IMR-90 (cell line): ENCODE measurements at places on chromosomes 6 and 20.
A peak's percentile ranks its signal among the peaks of the same experiment; 100 is the strongest.

- no peak for DNase-seq
These were observed 30.8 kb downstream of the KIF16B start for GRCh38 chr20:16542477-16542876.

GRCh38 chr6:115909923-115910546 lies 150.7 kb downstream of the FRK start:
- DNase-seq: no peak

- DNase-seq: no peak
These were observed 96.7 kb upstream of the PMEPA1 start for GRCh38 chr20:57806476-57806875.

- DNase-seq: no peak
These were observed 21.4 kb upstream of the SCUBE3 start for GRCh38 chr6:35192301-35192860.

GRCh38 chr6:17910189-17910588 lies 77.2 kb downstream of the KIF13A start:
- no peak for DNase-seq

GRCh38 chr20:6492271-6493055 lies 275.0 kb upstream of the BMP2 start:
- peak; percentile 25 for DNase-seq
